ENCODE measurements at places on chromosomes 2 and 18.

DNA sequence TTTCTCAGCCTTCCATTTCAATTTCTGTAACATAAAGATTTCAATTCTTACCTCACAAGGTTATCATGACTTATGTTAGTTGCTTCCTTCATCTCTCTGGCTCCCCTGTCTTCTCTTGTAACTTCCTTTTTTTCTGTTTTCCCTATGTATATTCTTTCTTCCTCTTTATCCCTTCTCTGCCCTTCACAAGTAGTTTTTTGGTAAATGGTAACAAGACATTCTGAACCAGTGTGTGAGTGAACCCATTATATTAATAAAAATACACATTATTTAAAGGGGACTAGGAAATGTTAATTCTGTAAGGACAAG is 8.4 kb downstream of the ACSL3 start:
- no peak for DNase-seq

GRCh38 chr2:43086451-43087221 is 139.8 kb downstream of the ZFP36L2 start:
- no peak for DNase-seq

GRCh38 chr2:240200230-240201051 is 60.0 kb upstream of the OTOS start:
- no peak for DNase-seq

GRCh38 chr2:223247136-223247535 is 195.1 kb downstream of the KCNE4 start:
- DNase-seq = no peak

GRCh38 chr2:231527091-231527395 is 3.2 kb downstream of the NMUR1 start:
- DNase-seq = no peak

- DNase-seq = no peak
These were observed 290.8 kb downstream of the PRKCE start for GRCh38 chr2:45942237-45942738.

DNA sequence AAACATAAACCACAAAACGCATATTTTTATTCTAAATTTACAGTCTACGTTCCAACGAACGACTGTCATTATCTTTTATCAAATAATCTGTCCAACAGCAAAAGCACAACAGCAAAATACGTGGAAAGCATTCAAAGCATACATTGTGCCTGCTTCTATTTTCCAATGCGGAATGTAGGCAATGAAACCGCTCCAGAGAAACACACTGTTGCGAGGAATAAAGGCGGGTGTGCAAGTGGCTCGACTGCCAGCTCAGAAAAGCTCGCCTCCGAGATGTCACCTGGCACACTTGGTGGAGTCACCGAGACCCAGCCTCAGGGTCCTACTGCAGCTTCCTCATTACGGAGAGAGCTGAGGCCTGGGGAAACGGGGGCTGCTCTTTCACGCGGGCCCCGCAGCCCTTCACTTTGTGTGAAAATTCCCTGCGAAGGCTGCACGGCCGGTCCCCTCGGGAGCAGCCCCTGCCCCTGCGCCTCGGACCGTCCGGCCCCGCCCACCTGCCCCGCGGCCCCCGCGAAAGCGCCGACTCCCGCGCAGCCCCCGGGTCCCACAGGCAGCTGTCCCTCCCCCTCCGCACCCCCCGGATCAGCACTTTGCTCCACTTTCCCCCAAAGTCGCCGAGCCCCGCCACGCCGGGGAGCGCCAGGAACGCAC is 752 bp downstream of the MGAT4A start:
- DNase-seq = peak; percentile 48

- no peak for DNase-seq
These were observed 106.3 kb downstream of the EPHA4 start for GRCh38 chr2:221465776-221466175.

- no peak for DNase-seq
These were observed 53.2 kb downstream of the ICA1L start for GRCh38 chr2:202818321-202818720.

DNA sequence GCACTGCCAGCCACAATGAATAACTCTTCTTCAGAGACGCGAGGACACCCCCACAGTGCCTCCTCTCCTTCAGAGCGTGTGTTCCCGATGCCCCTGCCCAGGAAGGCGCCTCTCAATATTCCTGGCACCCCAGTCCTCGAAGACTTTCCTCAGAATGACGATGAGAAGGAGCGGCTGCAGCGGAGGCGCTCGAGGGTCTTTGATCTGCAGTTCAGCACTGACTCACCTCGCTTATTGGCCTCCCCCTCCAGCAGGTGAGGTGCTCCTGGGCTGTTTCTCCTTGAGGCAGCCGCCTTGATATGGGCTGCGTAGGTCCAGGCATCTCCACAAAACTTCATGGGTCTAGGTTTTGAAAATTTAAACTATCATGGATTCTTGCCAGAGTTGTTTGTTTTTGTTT is 6.1 kb downstream of the NCAPH start:
- DNase-seq = no peak

DNA sequence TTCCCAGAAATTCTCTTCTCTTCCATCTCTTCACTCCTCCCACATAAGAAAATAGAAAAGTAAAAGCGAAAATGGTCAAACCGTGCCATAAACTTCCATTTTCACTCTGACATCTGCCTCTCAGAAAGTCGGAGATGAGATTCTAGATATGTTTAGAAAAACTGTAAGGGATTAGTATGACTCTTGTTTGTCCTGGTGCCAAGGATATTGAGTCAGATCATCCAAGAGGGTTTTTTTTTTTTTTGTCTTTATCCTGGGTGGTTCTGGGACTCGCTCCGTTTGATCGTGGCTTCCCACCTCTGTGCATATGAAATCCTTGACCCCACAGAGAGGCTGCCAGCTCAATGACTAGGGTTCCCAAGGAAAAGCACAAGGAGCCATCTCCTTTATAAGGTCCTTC is 17.3 kb downstream of the EN1 start:
- no peak for DNase-seq

DNA sequence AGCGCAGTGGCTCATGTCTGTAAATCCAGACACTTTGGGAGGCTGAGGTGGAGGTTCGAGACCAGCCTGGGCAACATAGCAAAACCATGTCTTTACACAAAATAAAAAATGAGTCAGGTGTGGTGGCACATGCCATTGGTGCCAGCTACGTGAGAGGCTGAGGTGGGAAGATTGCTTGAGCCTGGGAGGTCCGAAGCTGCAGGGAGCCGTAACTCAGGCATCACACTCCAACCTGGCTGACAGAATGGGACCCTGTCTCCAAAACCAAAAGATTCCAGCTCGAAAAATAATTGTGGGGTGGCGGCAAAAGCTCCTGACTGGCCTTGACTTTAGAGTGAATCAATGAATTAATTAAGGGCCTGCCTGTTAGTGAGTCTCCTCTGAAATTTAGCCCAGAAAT is 1.2 kb upstream of the ALPP start:
- DNase-seq = no peak

DNA sequence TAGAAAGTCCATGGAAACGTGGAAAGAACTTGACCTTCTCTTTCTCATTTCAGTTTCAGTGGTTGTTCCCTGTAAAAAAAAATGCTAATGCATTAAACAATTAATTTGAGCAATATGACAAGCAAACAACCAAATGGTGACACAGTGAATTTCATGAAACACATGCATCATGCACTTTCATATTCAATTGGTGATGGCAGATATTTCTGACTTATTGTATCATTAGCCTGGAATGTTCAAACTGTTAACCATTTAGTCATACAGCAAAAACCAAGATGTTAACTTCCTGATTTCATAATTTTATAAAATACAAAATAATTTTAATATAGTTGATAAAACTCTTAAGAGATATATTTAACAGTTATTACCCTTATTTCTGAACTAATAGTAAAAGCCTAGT is 85.5 kb downstream of the SCN1A start:
- no peak for DNase-seq

DNA sequence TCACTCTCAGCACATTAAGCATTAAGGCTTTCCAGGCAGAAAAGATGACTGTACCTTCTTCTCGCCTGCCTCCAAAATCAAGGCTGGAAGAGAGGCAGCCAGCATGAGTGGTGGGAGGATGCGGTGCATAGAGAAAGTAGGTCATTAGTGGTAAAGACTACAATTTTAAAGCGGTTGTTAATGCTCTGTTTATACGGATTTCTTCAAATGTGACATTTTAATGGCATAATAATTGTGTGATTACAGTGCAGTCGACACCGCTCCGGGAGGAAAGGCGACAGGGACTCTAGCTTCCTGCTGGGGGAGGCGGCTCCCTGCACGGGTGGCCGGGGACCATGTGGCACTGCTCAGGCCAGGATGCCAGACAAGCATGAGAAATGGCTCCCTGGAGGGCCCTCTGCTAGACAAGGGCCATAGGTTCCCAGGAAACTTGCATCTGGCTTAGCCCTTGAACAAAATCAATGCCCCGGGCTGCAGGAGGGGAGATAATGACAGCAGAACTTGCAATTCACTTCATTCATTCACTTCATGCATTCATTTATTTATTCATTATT is 129.6 kb downstream of the GALNT14 start:
- no peak for DNase-seq

DNA sequence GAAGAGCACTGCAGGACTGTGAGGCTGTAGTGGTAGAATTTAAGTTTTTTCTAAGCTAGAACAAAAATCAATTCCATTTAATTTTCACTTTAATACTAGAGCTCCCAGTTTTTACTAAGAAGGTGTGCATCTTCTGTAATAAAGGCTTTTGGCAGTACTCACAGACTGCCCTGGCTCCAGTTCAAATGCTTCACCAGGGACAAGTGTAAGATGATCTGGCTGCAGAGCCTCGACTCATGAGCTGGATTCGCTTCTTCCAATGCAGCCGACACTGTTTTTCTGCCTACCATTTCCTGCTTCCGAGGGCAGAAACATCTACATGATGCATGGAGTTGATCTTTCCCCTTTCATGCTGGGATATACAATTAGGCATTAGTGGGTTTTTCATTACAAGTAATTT is 87.0 kb downstream of the FARSB start:
- peak; percentile 64 for DNase-seq

DNA sequence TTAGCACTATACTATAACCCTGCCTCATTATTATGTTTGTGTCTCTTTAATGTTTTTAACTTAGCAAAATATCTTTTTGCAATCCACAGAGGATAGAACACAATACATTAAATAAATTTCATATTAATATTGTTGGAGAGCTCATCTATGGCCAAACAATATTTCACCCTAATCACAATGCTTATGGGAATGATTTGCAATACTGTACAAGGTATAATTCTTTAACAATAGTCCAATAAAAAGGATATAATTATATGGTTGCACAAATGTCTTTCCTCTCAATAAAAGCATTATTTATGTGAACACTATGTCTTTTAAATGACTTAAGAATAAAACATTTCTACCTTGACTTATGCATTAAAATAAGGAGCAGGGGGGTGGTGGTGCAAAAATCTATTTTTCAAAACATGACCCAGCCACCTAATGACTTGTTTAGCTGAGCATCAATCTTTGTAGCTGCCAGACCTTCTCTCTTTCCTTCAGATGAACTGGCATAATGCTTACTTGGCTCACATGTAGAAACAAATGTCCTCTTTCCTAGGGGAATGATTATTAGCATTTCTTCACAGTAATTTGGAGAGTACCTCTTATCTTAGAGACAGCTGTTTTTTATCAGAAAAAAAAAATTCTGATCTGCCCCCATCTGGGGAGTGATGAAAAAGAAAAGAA is 1933.6 kb upstream of the LRRTM1 start:
- no peak for DNase-seq
